ENCODE measurements at places on chromosomes 3 and 15. TPM values are rescaled to one million over a fixed set of nuclear protein-coding genes. Genes with fewer than 3 reads are reported as not detected.
A peak's percentile ranks its signal among the peaks of the same experiment; 100 is the strongest.

DNA sequence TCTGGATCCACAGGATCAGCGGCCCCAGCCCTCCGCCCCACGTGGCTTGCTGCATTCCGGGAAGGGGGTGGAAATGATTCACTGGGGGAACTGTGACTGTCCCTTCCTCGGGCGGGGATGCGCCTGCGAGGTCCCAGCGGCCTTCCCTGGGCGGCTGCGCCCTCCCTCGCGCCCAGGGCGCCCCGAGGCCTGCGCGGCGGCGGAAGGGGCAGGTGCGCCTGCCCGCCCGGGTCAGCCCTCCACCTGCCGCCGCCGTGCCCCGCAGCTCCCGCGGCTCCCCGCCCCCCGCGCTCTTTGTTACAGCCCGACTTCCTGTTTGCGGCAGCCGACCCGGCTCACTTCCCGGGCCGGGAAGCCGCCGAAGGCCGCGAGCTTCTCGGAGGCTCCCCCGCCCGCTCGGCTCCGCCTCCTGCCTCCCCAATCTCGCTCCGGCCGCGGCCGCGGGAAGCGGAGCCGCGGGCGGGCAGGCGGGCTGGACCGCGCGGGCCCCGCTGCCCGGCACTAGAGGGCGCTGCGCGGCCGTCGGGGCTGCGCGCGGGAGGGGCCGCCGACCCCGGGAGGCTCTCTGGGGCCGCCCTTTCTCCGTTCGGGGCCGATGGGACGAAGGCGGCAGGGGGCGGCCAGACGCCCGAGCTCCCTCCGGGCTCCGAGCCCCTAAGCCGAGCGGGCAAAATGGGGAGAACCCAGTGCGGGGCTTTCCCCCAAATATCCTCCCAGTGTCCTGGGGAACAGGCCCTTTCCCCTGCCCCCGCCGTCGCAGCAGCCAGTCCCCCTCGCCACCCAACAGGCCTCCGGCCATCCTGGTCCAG lies 11.5 kb upstream of the CHAC1 start:
- peak; percentile 43 for DNase-seq
- peak overlapping the region; percentile 91 for H3K27ac ChIP-seq

- H3K27ac ChIP-seq, result no peak overlapping the region
- no peaks in the 10 kb centered on the region for H3K36me3 ChIP-seq
- no peak for DNase-seq
- H3K27me3 ChIP-seq, result peaks cover 8% of the 10 kb centered on the region
- H3K4me3 ChIP-seq, result no peak overlapping the region
Measured at GRCh38 chr3:110352841-110353604, 718.6 kb upstream of the NECTIN3 start.

The FSIP1 gene
- polyA plus RNA-seq, result not detected

- no peaks in the 10 kb centered on the region for H3K36me3 ChIP-seq
- H3K4me3 ChIP-seq, result no peak overlapping the region
- peaks cover 31% of the 10 kb centered on the region for H3K4me1 ChIP-seq
Measured at GRCh38 chr3:42148982-42149432, 57.9 kb downstream of the TRAK1 start.

DNA sequence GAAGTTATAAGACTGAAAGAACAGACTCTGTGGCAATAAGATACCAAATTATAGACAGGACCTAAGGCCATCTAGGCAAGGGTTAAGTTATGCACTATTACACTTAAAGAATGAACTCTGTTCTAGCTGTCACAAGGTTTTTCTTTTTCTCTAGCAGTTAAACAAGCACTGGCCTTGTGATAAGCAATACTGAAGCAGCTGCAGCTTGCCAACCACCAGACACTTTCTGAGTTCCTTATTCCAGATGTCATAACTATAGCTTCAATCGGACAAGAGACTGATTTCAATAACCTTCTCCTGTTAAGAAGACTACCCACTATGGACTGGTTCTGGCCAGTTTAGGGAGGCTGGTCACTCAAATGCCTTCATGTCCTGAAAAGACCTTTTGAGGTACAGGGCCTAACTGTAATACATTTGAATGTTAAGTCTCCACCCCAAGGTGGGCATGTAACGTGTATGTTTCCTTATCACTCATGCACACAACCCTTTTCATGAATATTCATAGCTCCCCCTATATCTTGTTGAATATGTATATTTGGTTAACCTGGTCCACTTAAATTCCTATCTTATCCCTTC lies 85.8 kb downstream of the CFAP20DC start:
- H3K4me3 ChIP-seq, result no peak overlapping the region
- H3K27me3 ChIP-seq, result peaks cover 1% of the 10 kb centered on the region
- no peak for DNase-seq
- no peak overlapping the region for H3K27ac ChIP-seq
- no peaks in the 10 kb centered on the region for H3K36me3 ChIP-seq

The CHRNA5 gene
- polyA plus RNA-seq, result 0.34 TPM

GRCh38 chr15:63306492-63307073 lies 29.2 kb downstream of the APH1B start:
- H3K27ac ChIP-seq, result no peak overlapping the region
- DNase-seq, result no peak
- H3K27me3 ChIP-seq, result no peaks in the 10 kb centered on the region
- peaks cover 5% of the 10 kb centered on the region for H3K36me3 ChIP-seq

DNA sequence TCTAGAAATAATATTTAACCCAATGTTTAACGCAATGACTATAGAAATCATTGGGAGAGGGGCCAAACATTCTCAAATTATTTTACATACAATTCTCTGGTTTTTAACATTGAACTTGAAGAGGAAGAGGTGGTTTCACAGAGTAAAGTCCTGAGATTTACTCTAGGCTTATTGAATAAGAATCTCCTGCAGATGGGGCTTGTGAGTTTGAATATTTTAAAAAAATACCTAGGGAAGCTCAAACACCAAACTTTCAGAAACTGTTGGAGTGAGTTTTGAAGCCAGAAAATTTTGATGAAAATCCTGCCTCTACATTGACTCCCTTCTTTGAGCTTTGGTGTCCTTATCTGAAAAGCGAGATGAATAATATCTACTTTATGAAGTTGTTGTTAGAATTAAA lies 906.6 kb downstream of the TUSC7 start:
- no peaks in the 10 kb centered on the region for H3K36me3 ChIP-seq
- no peaks in the 10 kb centered on the region for H3K4me1 ChIP-seq
- no peak for DNase-seq
- no peaks in the 10 kb centered on the region for H3K27me3 ChIP-seq

DNA sequence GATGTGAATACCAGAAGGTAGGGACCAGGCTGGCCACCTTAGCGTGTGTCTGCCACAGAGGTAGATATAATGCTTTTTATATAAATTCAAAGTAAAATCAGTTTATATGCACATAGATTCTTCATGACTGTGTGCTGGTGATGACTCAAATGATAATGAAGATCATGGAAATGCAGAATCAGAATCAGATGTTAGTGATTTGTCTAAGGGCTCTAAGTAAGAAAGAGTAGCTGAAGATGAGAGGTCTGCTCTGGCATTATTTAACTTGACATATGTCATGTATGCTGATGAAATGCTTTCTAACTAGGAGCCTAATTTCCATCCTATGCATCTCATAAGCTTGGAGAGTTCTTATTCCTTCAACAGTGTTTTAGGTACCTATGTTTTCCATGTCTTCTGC lies 50.3 kb upstream of the DPH6 start:
- peaks cover 9% of the 10 kb centered on the region for H3K36me3 ChIP-seq
- H3K4me3 ChIP-seq, result no peak overlapping the region
- no peaks in the 10 kb centered on the region for H3K4me1 ChIP-seq
- H3K27me3 ChIP-seq, result peaks cover 19% of the 10 kb centered on the region
- no peak overlapping the region for H3K27ac ChIP-seq

DNA sequence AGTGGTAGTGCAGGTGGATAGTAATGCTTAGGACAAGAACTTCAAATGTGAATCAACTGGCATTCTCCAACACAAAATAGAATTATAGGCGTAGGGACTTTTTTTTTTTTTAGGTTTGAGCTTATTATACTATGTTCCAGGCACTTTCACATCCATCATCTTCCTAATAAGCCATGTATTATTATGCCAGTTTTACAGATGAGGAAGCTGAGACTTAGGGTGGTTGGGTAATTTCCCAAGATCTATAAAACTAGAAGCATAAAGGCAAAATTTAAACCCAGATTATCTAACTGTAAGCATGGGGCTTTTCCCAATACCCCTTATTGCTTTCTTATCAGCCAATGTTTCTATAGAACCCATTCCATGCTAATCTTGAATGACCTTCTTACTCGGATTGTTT lies 75.1 kb upstream of the ETV5 start:
- no peak for DNase-seq
- no peak overlapping the region for H3K27ac ChIP-seq
- H3K36me3 ChIP-seq, result no peaks in the 10 kb centered on the region

The KCNMB3 gene
- polyA plus RNA-seq, result 0.19 TPM

DNA sequence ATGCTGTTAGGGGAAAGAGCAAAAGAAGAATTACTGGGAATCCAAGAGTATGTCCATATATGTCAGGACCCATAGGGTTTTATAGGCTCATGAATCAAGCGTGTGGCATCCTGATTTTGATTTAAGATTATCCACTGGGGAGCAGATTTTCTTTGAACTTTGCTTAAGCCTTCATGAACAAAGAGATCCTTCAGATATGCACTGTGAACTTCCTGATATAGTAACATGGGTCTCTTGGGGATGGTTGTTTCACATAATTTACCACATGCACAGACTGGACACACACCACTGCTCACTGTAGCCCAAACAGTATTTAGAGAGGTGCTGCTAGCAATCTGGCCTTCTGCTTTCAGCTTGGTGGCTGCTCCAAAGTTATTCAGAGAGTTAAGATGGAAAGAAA lies 200.9 kb upstream of the ZPLD1 start:
- no peak overlapping the region for H3K4me3 ChIP-seq
- no peaks in the 10 kb centered on the region for H3K27me3 ChIP-seq
- peaks cover 1% of the 10 kb centered on the region for H3K4me1 ChIP-seq
- DNase-seq, result no peak

DNA sequence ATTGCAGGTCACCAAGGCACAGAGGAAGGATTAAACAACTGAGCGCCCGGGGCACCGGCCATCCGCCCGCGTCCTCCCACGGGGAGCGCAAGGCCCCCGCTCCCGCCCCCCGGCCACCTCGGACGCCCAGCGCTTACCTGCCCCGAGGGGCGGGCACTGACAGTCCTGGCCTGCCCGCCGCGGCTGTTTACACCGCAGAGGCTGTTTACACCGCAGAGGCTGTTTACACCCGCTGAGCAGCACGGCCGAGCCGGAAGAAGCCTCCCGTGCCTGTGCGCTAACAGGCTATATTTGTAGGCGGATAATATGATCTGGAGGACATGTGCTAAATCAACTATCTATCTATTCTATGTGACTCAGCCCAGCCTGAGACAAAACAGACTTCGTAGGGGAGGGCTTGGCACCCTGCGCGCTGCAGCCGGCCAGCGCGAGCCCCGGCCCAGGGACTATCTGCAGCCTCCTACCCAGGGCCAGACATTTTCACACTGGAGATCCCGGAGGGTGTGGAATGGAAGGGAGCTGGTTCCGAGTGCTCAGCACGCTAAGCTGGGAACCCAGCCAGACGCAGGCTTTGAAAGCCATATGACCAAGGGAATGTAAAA lies at the start of gene LRRC2:
Gene LRRC2 (minus strand): TSS at position 263 of the 602 bp plus-strand sequence. CDS start 14,711 bp downstream, outside the sequence.
- peaks cover 16% of the 10 kb centered on the region for H3K4me1 ChIP-seq
- peaks cover 38% of the 10 kb centered on the region for H3K27me3 ChIP-seq
- DNase-seq, result no peak
- no peaks in the 10 kb centered on the region for H3K36me3 ChIP-seq
- H3K27ac ChIP-seq, result no peak within 1 kb of the TSS
- H3K4me3 ChIP-seq, result peak within 1 kb of the TSS; percentile 68

DNA sequence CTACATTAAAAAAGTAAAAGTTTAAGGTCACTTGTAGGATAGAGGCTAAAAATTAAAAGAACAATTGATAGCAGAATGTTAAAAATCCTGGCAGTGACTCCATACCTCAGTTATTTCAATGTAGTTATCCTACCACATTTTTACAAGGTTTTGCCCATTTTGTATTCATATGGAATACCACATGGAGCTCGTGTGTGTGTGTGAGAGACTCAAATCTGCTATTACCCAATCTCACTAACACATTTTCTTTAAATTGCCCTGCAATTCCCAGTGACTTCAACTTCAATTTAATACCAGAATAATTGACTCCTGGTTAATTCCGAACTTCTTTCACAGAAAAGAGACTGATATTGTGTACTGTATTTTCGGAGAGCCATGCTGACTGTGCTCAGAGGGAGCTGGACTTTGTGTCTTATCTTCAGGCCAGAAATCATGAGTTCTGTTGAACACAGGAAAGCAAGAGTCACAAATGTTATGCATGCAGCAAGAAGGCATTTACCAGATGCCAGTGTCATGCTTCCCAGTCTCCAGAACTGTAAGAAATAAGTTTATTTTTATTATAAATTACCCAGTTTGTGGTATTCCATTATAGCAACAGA lies 529.0 kb upstream of the NECTIN3 start:
- DNase-seq, result no peak
- H3K4me1 ChIP-seq, result no peaks in the 10 kb centered on the region
- H3K36me3 ChIP-seq, result no peaks in the 10 kb centered on the region
- H3K27ac ChIP-seq, result no peak overlapping the region

GRCh38 chr15:60520825-60521368 lies 42.0 kb upstream of the ICE2 start:
- peak; percentile 70 for DNase-seq
- peaks cover 5% of the 10 kb centered on the region for H3K36me3 ChIP-seq
- peaks cover 36% of the 10 kb centered on the region for H3K4me1 ChIP-seq
- H3K4me3 ChIP-seq, result no peak overlapping the region
- H3K27me3 ChIP-seq, result no peaks in the 10 kb centered on the region
- peak overlapping the region; percentile 84 for H3K27ac ChIP-seq

DNA sequence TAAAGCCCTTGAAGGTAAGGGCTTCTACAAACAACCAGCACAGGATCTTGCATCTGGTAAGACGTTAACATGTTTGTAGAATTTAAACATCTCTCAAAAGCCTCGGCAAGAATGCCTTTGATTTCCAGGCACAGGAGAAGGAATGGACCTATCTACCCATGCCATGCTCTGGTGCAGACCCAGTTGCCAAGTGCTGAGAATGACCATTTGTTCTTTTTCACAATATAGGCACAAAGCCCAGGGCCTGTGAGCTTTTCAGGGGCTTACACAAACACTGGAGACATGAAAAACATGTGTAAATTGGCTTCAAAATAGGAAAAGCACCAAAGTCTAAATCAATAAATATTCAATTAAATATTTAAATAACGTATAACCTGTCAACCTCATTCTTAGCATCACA lies 266.9 kb upstream of the TTC14 start:
- no peak overlapping the region for H3K27ac ChIP-seq
- H3K4me3 ChIP-seq, result no peak overlapping the region
- peaks cover 4% of the 10 kb centered on the region for H3K36me3 ChIP-seq
- no peaks in the 10 kb centered on the region for H3K27me3 ChIP-seq

The TM4SF1 gene
- polyA plus RNA-seq, result not detected

- H3K27ac ChIP-seq, result no peak overlapping the region
- peak; percentile 55 for DNase-seq
- peak overlapping the region; percentile 82 for H3K4me3 ChIP-seq
- H3K27me3 ChIP-seq, result peaks cover 65% of the 10 kb centered on the region
- H3K36me3 ChIP-seq, result peaks cover 4% of the 10 kb centered on the region
Measured at GRCh38 chr3:186107215-186108105, 1.4 kb downstream of the ETV5 start.

The FBXL22 gene
- polyA plus RNA-seq, result 2.0 TPM

The FOXL2NB gene
- polyA plus RNA-seq, result not detected

Measured in naive thymus-derived CD8-positive, alpha-beta T cell (primary cell).